ENCODE measurements at places on chromosomes 13 and 19.

- DNase-seq = no peak
- no peaks in the 10 kb centered on the region for H3K4me1 ChIP-seq
- H3K36me3 ChIP-seq = no peaks in the 10 kb centered on the region
- no peak overlapping the region for H3K27ac ChIP-seq
- H3K27me3 ChIP-seq = peaks cover 2% of the 10 kb centered on the region
Measured at GRCh38 chr13:23183292-23183691, 2.5 kb downstream of the SGCG start.

- no peaks in the 10 kb centered on the region for H3K27me3 ChIP-seq
- H3K27ac ChIP-seq = no peak overlapping the region
- no peak for DNase-seq
- H3K4me3 ChIP-seq = no peak overlapping the region
- H3K36me3 ChIP-seq = no peaks in the 10 kb centered on the region
- peaks cover 6% of the 10 kb centered on the region for H3K4me1 ChIP-seq
Measured at GRCh38 chr13:108917581-108917980, 288.2 kb downstream of the MYO16 start.

GRCh38 chr19:55344444-55344843 is 4.8 kb downstream of the KMT5C start:
- no peaks in the 10 kb centered on the region for H3K4me1 ChIP-seq
- peaks cover 2% of the 10 kb centered on the region for H3K36me3 ChIP-seq
- no peak overlapping the region for H3K4me3 ChIP-seq
- H3K27me3 ChIP-seq = no peaks in the 10 kb centered on the region

GRCh38 chr13:111474136-111475002 is 153.9 kb downstream of the TEX29 start:
- H3K36me3 ChIP-seq = no peaks in the 10 kb centered on the region
- H3K27me3 ChIP-seq = no peaks in the 10 kb centered on the region
- no peak overlapping the region for H3K4me3 ChIP-seq
- no peak overlapping the region for H3K27ac ChIP-seq

DNA sequence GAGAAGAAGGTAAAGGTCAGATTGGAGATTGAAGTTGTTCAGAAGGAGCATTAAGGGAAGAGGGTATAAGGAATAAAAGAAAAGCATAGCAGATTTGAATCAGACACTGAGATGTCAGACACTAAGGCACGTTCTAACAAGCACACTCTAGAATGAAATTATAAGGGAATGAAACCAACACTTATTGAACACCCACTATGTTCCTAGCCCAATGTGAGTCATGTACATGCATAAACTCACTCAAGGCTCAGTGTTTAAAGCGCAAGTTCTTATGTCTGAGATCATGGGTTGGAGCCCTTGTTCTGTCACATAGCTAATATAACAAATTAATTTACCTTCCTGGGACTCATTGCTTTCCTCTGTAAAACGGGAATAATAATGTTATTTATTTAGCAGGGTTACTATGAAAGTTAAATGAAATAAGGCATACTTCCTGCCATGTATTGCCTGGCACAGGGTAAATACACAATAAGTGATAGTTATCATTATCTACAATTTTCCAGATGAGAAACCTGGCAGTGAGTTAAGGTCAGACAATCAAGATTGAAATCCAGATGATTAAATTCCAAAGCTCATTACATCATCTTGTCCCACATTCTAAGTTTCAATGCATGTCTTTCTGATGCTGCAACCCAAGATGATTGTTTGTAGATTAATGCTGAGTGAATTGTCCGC is 68.3 kb upstream of the DACH1 start:
- no peak overlapping the region for H3K27ac ChIP-seq
- no peaks in the 10 kb centered on the region for H3K36me3 ChIP-seq
- peaks cover 13% of the 10 kb centered on the region for H3K4me1 ChIP-seq

GRCh38 chr13:109859216-109859835 is 72.9 kb upstream of the IRS2 start:
- no peak overlapping the region for H3K27ac ChIP-seq
- no peak for DNase-seq
- H3K4me1 ChIP-seq = no peaks in the 10 kb centered on the region
- no peak overlapping the region for H3K4me3 ChIP-seq
- H3K27me3 ChIP-seq = peaks cover 69% of the 10 kb centered on the region
- H3K36me3 ChIP-seq = no peaks in the 10 kb centered on the region
